ENCODE measurements at places on chromosomes 4 and X.

GRCh38 chr4:72314869-72315268 is 254.2 kb downstream of the ADAMTS3 start:
- no peak for DNase-seq

DNA sequence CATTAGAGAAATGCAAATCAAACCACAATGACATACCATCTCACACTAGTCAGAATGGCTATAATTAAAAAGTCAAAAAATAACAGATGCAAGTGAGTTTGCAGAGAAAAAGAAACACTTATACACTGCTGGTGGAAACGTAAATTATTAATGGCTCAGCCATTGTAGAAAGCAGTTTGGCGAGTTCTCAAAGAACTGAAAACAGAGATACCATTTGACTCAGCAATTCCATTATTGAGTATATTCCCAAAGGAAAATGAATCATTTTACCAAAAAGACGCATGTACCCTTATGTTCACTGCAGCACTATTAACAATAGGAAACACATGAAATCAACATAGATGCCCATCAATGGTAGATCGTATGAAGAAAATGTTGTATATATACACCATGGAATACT is 75.0 kb downstream of the NAA11 start:
- DNase-seq, result no peak

GRCh38 chr4:174279433-174280155 is 3.9 kb downstream of the FBXO8 start:
- DNase-seq, result no peak

DNA sequence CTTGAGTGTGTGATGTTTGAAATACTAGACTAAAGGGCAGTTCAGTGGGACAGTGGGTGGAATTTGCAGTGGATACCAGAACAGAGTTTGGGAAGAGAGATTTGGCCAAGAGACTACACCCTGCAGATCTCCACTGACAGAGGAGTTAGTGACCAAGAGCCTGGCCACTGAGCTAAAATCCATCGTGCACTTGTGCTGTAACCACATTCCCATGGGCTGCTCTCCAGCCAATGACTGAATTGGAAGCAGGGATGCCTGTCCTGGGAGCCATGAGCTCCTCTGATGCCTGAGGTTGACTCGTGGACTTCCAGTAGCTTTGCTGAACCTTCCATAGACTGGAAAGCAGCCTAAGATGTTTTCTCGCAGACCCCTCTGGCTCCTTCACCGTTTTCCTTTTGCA is 296.1 kb downstream of the TRIML1 start:
- DNase-seq, result no peak

DNA sequence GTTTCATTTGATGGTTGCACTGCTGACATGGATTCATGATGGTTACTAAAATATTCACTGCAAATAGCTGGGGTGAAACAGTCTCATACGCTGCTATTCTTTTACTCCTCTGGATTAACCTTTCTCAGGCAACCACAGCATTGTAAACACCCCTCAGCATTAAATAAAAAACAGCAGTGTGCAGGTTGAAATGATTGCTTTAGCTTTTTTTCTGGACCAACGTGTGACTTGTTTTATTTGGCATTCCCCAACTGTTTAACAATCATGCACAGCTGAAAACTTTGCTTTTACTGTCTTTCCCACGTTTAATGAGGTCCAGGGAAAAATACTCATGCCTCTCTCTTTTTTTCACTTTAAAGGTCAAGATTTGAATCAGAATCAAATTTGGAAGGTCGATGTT is 490.8 kb downstream of the RAPGEF2 start:
- DNase-seq, result no peak

- no peak for DNase-seq
Observed at GRCh38 chr4:25938787-25939186, 24.8 kb downstream of the SMIM20 start.

DNA sequence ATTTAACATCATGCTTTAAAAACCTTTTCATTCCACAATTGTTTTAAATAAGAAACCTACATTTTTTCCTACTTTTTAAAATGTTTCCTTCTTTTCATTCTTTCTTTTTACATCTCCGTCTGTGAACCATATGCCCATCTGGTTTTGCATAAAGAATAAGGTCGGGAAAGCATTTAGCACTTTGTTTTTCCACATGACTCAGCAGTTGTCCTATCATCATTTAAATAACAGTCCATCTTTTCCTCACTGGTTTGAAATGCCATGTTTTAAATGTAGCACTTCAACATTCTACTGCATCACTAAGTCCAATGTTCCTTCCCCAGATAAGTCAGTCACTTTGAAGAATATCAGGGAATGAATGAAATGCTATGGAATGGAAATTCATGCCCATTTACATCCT is 128.4 kb downstream of the SH3RF1 start:
- DNase-seq, result no peak

DNA sequence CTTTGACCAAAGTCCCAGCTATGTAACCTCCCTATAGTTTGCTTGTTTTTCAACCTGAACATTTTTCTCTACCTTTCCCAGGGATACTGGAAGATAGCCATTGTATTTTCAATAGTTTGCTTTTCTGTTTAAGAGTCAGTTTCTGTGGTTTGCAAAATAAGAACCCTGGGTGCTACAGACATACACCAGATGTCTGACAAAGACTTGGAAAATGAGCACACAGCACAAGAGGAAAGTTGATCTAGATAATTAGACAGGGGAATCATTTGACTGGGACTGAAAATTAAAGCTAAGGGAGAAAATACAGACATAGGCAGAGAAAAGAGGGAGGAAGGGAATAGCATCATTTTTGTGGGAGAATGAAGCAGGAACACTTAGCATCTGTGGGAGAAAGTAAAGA is 218.3 kb upstream of the CNKSR2 start:
- DNase-seq, result no peak

GRCh38 chr4:142861351-142861750 is 15.2 kb upstream of the INPP4B start:
- DNase-seq, result no peak

GRCh38 chr4:11537846-11538245 is 109.2 kb upstream of the HS3ST1 start:
- DNase-seq, result no peak

DNA sequence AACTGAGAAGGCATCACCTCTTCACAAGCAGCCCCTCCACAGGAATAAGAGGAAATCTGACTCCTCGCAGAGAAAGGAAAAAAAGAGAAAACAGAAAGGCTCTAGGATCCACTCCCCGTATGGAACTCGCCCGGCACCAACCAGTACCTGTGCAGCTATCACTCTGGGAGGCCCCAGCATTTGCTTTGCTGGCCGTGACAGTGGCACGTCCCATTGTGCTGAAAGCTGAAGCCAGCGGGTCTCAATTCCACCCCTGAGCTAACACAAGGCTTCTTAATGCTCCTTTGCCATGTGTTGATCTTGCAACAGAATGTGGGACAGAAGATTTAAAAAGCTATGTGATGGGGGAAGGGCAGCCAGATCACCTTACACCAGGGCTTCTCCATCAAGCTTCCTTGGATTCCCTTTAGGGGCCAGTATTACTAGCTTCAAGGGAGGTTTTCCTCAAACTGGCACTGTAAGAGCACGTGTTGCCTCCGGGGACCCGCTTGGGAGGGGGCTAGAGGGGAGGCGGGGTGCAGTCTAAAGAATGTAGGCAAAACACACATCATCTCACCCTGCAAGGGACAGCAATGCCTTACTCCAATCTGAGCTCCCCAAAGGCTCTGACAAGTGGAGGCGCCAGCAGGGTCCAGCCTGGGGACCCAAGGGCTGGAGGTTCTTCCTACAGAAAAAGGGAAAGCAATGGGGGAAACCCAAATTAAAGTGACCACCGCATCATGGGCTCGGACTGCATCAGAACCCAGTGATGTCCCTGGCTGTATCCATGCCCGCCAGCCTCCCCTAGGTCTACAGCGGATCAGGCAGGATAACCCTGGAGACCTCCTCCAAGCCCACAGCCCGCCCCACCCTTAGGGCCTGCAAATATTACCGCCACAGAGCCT is 1.2 kb downstream of the USP46 start:
- no peak for DNase-seq

DNA sequence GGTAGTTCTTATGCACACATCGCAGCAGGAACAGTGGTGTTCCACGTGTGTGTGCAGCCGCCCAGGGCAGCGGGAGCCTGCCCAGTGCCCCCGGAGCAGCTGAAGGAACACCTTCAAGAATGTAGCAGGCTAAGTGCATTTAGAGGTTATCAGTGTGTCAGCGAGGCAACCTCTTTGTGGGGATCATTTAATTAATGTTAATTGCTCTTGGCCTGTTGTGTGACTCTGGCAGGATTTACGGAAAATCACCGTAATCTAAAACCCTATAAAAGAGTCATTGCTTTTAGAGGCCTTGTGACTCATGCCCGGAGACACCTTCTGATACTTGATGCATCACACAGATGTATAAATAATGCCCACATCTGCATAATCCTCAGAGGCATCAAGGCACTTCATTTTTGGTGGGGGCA is 47.3 kb upstream of the GATB start:
- no peak for DNase-seq

DNA sequence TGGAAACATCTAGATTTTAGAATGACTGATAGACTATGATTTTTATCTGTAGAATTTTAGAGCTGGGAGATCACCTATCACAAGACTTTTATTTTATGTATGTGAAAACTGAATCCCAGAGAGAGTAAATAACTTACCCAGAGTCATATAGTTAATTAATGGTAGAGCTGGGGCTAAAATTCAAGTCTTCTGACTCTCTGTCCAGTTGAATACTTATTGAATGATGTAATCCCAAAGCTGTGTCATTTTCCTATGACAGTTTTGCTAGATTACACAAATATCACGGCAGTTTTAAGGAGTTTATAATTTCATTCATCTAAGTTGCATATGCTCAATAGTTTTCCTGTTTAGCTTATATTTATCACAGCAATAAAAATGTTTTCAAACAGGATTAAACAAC is 6.7 kb downstream of the NRK start:
- no peak for DNase-seq

GRCh38 chrX:39214387-39215126 is 413.3 kb downstream of the MID1IP1 start:
- DNase-seq, result no peak

DNA sequence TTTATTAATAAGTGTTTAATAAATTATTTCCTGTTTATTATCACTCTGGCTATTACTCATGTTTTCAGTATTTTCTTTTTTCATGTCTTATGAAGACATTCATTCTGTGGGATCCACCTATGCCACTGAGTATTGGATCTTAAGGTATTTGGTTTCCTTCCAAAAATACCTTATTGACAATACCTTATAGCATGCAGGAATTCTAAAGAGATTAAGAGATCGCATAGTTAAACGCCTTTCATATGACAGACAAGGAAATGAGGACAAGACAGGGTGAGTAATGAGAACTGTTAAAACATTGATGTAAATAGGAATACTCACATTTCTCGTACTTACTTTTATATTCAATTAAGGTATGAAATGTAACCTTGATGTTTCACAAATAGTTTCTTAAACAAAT is 38.2 kb upstream of the TMPRSS11B start:
- DNase-seq, result no peak

DNA sequence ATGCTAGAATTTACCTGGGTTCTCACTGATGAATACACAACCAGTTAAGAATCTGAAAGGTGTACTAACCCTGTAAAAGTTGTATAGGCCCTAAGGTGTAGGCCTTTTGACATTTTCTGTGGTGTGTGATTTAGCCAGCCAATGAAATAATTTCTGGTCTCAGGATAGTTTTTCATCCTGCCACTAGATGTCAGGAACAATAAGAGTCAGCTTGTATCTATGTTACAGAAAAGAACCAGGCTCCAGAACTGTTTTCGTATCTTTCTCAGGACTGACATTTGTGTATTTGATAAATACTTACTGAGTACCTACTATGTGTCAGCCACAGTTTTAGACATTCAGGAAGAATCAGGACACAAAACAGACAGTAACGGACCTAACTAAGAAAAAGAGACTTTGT is 673.6 kb upstream of the TENM3 start:
- peak; percentile 69 for DNase-seq

Measured in NCI-H1092 treated with DMSO at 0.1 percent for 48 hours (cell line).